HT1080 (cell line): ENCODE measurements at places on chromosomes 6 and 20. TPM values are rescaled to one million over a fixed set of nuclear protein-coding genes. Genes with fewer than 3 reads are reported as not detected.

EFCAB8 gene
- total RNA-seq: not detected in 2 replicates

SSR1 gene
- total RNA-seq: 78.3 and 85.1 TPM in 2 replicates

COL9A3 gene
- 0.08 and 0.84 TPM in 2 replicates for total RNA-seq

DNA sequence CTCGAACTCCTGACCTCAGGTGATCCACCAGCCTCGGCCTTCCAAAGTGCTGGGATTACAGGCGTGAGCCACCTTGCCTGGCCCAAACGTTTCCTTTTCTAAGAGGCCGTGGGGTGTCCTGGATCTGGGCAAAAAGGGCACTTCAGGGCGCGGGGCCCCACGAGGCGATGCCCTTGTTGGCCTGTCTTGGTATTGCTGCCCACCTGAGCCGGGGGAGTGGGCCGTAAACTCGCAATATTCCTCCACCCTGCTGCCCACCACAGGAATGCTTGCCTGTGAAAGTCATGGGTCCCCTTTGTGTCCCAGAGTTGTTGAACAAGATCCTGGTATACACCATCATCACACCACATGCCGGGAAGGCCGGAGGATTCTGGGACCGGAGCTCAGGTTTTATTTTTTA lies 49.0 kb downstream of the SSR1 start:
- DNase-seq: no peak

DNA sequence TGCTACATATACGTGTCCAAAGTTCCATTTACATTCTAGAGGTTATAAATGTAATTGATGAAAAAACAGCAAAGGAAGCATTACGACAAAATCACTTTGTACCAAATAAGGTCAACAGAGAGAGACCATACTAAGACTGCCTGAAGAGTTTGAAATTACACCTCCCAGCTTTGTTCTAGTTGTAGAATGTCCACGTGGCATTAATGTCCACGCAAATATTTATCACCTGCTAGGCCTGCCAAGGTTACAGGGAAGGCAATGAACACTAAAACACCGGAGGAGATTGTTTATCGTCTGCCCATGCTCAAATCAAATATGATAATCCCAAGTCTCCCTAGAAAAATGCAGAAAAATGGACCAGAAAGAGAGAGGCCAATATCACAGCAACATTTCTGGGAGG lies 6.2 kb downstream of the RALGAPA2 start:
- DNase-seq: no peak

GRCh38 chr20:37542281-37542680 lies 14.6 kb upstream of the BLCAP start:
- peak; percentile 13 for DNase-seq

GRCh38 chr20:60408435-60408834 lies 450.2 kb downstream of the CDH26 start:
- DNase-seq: no peak

GRCh38 chr6:31878726-31879125 lies at the start of gene SLC44A4:
Gene SLC44A4 (minus strand): TSS chr6:31878997. CDS start chr6:31878980, 17 bp downstream.
- no peak for DNase-seq

GRCh38 chr6:162653808-162654207 lies 73.8 kb downstream of the PRKN start:
- DNase-seq: no peak

DNA sequence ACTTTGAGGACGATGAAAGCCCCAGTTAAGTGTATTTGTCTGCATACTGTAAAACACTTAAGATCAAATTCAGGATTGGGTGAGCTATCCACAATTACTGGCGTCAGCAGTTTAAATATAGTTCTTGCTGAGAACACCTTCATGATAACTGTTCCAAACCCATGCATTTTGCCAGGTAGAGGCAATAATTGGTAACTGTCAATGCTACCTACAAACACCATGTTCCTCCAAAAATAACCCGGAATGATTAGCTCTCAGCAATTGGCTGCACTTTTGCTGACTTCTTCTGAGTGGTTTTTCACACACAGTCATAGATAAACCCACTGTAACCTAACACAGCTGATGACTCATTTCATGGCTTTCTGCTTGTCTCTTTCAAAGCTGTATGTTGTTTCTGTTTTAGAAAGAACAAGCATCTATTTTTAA lies 1358.6 kb upstream of the GJE1 start:
- DNase-seq: peak; percentile 75
